Neuronal stem cell (in vitro differentiated cells): ENCODE measurements at places on chromosomes 11 and 22.
A peak's percentile ranks its signal among the peaks of the same experiment; 100 is the strongest.

GRCh38 chr11:102911758-102912481 lies 37.1 kb upstream of the MMP12 start:
- no peak for DNase-seq

GRCh38 chr11:77468527-77468926 lies 5.4 kb downstream of the PAK1 start:
- no peak for DNase-seq

DNA sequence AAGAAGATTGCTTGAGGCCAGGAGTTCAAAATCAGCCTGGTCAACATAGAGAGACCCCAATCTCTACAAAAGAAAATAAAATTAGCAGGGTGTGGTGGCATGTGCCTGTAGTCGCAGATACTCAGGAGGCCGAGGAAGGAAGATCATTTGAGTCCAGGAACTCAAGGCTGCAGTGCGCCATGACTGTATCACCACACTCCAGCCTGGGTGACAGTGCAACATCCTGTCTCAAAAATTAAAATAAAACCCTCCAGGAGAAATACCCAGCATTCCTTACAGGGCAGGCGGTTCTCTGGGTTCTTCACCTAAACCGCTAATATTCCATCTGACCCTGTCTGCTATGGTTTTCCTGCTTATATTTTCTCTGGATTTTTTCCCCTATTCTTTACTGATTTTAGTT lies 13.5 kb downstream of the TCF20 start:
- no peak for DNase-seq

- no peak for DNase-seq
Observed at GRCh38 chr11:79076526-79077115, 364.2 kb downstream of the TENM4 start.

DNA sequence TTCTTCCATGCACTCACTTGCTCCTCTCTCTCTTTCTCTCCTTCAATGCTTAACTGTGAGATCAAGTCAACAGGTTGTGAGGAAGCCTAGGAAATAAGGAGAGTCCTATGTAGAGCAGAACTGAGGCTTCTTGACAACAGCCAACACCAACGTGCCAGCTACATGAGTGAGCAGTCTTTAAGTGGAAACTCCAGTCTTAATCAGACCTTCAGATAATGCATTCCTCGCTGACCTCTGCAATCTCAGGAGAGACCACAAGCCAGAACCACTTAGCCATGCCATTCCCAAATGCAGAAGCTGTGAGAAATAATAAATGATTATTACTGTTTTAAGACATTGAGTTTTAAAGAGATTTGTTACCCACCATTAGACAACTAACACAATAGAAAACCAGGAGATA lies 6.1 kb upstream of the TEAD1 start:
- no peak for DNase-seq

DNA sequence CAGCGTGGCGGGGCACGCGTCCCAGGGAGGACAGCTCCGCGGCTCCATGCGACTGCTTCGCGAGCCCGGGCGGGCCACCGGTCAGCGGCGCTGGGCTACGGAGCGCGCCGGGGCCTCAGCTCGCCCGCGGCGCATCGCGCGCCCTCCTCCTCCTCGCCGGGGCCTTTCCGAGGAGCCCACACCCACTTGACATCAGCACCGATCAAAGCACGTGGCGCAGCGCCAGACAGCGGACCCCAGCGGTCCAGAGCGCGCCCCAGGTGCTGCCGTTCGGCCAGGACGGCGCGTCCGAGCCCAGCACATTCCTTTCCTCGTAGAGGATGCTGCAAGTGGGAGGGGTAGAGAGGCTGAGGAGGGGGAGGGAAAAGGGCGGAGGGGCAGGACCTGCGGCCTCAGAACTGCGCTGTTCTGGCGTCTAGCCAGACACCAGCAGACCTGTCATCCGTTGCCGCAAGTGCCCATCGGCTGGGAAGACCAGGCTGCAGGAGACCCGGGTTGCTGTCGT lies 88.6 kb downstream of the PLEKHA7 start:
- DNase-seq = peak; percentile 66

- DNase-seq = no peak
Observed at GRCh38 chr11:14539982-14540421, 19.8 kb upstream of the PSMA1 start.

DNA sequence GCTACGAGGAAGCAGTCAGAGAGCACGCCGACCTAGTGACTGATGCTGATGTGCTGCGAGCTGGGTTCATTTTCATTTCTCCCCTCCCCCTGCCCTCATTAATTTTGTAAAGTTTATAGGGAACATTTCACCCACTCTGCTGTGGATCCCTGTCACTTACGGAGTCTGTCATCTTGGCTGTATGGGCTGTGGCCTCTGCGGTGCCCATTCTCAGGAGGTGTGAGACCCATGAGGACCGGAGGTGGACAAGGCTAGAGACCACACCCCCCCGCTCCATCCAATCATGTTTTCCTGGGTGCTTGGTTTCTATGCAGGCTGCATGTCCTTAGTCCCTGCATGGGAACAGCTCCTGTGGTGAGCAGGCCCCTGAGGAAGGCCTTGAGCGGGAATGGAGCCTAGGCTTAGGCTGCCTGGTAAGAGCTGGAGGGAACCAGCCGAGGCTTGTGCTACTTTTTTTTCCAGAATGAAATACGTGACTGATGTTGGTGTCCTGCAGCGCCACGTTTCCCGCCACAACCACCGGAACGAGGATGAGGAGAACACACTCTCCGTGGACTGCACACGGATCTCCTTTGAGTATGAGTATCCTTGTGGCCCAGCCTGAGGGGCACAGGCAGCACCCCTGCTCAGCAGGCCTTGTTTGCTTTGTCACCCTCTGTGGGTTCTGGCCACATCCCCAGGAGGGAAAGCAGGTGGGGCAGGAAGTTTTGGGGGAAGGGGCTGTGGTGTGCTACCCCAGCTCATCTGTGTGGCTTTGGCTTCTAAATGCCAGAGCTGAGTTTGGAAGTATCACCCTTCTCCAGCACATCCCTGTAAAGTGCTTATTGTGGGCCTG lies 19.1 kb downstream of the CLDN5 start:
- DNase-seq = no peak

DNA sequence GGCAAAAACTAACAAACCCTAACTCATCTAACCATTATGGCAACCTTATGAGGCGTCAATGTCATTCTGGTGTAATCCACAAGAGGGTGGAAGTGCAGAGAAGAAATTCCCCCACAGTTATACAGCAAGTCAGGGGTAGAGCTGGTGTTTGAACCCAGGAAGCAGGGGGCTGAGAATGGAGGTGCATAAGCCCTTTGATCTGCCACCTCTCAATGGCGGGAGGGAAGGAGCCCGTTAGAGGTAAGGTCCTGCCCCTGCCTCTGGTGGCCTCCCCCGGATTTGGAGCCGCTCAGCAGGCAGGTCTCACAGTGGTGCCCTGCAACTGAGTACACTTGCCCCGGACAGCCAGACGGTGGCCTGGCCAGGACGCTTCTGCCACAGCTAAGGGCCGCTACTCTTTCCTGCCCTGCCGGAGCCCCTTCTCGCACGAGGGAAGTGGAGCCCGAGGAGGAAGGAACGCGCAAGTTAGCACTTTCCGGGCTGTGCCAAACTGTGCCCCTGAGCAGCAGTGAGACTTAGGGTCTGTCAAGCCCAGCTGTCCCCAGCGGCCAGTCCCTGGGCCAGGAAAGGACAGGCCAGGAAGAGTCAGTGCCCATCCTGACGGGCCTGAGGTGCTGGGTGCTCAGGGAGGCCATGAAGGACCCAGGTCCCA lies 1.1 kb downstream of the FXYD2 start:
- DNase-seq = no peak

GRCh38 chr11:118618115-118618990 lies 10.9 kb downstream of the PHLDB1 start:
- DNase-seq = no peak

DNA sequence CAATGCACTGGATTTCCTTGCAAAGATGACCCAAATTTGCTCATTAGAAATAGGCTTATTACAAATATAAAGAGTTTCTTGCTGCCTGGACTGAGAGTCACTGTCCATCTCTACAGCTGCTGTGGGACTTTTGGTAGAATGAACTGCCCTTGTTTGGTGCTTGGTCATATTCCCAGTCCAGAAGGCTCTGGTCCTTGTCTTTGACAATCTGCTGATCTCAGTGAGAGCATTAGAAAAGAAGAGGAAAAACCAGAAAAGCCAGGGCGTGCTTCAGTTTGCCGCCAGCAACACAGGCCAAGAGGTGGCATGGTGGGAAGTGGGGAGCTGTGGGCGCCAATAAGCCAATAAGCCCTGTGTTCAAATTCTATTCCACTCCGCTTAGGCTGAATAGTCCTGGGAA lies 48.2 kb upstream of the PARVA start:
- DNase-seq = no peak
